HFFc6 (cell line): ENCODE measurements at places on chromosomes 12 and 14. TPM values are rescaled to one million over a fixed set of nuclear protein-coding genes. Genes with fewer than 3 reads are reported as not detected.

Gene ADGRD1
- not detected in 2 replicates for total RNA-seq

Gene HOXC9
- total RNA-seq: 1.3 TPM in 1 of 2 replicates, not detected in the other

DNA sequence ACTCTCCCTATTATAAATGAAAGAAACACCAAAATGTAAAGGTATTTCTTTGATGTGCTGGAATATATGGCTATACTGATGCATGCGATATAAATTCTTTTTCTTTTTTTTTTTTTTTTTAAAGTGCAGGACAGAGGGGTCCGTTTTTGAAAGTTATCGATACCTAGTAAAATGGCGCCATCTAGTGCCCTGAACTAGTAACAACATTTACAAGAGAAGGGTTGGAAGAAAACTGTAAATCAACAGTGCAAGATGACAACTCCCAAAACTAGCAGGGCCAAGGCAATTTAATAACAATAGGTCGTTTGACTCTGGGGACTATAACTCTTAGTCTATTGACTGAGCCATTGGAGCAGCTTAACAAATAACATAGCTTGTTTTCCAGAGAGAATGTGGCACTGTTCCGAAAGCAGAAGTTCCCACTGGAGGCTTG is 137.7 kb downstream of the SPTSSA start:
- H3K36me3 ChIP-seq: no peaks in the 10 kb centered on the region
- no peaks in the 10 kb centered on the region for H3K4me1 ChIP-seq
- peaks cover 20% of the 10 kb centered on the region for H3K27me3 ChIP-seq
- no peak overlapping the region for H3K27ac ChIP-seq

DNA sequence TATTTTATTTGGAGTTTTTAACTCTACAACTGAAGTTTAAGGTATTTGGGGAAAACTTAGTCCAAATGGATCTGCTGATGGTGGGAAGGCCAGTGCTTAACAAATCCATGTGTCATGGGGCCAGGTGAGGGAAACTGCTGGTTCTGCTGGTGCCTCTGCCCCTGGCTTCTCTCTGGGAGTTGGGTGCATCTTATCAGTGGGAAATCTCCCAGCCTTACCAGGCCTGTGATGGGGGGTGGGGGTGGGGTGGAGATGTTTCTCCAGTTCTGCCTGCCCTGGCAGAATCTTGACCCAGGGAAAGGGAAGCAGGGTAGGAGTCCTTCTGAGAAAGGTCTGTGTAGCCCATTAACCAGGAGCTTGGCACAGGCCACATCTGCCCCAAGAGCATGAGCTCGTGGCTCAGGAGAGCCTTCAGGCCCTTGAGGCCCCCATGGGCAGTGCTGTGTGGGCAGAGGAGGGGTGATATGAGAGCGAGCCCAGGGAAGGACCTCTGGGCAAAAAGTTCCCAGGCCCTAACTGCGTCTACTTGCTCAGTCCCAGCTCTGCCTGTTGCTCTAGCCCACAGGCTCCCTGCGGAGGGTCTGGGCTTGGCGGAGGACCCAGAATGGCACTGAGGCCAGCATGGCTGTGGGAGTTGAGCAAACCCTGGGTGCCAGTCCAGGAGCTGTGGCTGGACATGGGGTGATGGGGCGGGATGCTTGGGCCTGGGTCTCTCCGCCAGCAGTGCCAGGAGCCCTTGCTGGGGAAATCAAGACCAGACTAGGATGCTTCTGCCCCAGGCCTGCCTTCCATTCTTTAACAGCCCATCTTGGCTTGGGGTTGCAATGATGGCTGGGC is 18.2 kb downstream of the VASH1 start:
- peaks cover 2% of the 10 kb centered on the region; the same call in 1 of the 2 replicates for H3K27me3 ChIP-seq
- H3K4me1 ChIP-seq: 0 out of 2 replicates have a peak, but pooled peaks cover 8% of the 10 kb centered on the region
- no peak overlapping the region for H3K27ac ChIP-seq
- H3K4me3 ChIP-seq: no peak overlapping the region
- no peaks in the 10 kb centered on the region for H3K36me3 ChIP-seq
